ENCODE measurements at places on chromosomes 5 and 9.

- DNase-seq: peak; percentile 74
These were observed 809 bp downstream of the SLC44A1 start for GRCh38 chr9:105245029-105245890.

- DNase-seq: peak; percentile 70
These were observed 232.9 kb downstream of the NFIB start for GRCh38 chr9:14080959-14081542.

DNA sequence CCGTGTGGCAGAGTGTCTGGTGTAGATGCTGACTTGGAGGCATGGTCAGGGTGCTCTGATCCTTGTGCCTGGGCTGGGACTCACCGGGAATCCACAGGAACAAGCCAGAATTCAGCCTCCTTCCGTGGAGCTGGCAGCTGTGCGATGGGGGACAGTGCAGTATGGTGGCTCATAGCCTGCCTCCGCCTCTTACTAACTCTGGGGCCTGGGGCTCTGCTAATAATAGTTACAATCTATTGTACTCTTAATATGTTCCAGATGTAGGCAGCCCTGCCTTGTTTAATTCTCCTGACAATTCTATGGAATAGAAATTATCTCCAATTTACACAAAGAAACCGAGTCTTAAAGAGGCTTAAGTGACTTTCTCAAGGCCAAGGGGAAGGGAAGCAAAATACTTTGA is 77.6 kb downstream of the PCDH1 start:
- DNase-seq: no peak

DNA sequence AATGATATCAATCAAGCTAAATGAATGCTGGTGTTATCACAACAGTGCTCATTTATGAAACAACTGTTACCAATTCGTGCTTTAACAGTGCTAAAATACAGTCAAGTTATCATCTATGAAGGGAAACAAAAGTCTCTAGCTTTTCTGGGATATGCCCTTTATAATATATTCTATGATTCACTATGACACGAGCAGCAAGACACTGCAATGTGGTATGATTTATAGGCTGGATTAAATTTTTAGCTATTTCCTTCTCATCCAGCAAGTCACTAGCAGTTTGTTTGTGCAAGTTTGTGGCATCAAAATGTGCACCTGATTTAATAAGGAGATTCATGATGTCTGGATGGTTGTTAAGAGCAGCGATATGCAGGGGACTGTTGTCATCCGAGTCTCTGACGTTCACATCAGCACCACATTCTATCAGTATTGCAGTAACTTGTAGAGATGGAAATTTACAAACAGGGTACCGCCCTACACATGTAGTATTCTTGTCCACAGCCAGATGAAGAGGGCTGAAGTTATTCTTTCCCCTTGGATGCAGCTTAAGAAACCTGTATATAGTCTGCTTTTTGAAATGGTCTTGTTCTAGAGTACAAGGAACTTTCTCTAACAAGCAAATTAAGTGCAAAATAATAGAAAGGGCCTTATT is 20.3 kb downstream of the FEM1C start:
- no peak for DNase-seq

GRCh38 chr5:38806775-38807258 is 39.0 kb upstream of the OSMR start:
- peak; percentile 17 for DNase-seq

- DNase-seq: no peak
These were observed 25.6 kb downstream of the POU5F2 start for GRCh38 chr5:93715761-93716160.

DNA sequence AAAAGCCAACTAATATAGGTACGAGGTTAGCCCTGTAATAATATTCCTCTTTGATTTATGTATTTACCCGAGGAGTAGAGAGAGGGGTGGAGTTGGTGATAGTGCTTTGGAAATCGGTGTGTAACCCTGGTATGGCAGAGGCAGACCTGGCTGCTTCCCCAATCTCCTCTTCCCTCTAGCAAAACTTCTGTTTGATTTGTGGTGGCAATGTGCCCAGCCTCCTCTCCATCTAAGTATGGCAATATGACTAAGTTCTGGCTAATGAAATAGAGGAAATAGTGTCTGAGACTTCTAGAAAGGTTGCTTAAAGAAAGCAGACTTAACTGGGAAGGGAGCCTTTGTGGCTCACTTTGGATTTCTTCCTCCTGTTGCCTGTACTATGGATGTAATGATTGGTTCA is 491.1 kb downstream of the ENC1 start:
- peak; percentile 86 for DNase-seq

- DNase-seq: no peak
These were observed 408.8 kb upstream of the ACTBL2 start for GRCh38 chr5:57891443-57891842.

- no peak for DNase-seq
These were observed 41.6 kb downstream of the CLINT1 start for GRCh38 chr5:157817387-157817702.

DNA sequence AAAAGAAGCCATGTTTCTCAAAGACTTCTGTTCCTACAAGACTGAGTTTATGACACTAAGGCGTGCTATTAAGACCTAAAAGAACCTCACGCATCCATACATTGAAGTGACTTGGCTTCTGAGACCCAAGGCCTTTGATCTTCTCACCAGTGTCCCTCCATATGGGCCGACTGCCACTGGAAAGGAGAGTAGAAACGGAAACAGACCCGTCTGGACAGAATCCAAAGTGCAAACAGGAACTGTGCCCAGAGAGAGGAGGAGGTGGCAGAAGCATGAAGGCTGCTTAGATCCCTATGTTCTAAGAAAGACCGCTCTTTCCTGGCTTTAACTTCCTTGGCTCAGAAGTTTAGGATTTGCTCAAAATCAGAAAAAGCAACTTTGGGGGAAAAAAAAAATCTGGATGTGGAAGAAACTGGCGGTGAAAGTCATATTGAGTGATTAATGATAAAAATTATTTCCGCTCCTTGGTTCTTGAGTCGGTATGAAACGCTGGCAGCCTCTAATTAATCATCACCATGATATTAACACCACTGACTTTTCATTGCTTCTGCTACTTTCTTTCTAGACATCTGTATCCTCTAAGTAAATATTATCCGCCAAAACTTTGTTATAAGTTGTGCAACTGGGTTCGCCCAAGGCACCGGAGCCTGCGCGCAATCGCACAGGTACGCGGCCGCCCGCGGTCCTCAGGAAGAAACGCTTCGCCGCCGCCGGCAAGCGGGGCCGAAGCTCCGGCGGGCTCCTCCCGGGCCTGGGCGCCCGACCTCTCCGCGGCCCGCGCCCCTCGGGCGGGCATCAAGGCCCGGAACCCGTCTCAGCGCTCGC is 726 bp downstream of the DAP start:
- DNase-seq: peak; percentile 72

- peak; percentile 73 for DNase-seq
These were observed 54.7 kb downstream of the GLDC start for GRCh38 chr9:6590772-6591384.

DNA sequence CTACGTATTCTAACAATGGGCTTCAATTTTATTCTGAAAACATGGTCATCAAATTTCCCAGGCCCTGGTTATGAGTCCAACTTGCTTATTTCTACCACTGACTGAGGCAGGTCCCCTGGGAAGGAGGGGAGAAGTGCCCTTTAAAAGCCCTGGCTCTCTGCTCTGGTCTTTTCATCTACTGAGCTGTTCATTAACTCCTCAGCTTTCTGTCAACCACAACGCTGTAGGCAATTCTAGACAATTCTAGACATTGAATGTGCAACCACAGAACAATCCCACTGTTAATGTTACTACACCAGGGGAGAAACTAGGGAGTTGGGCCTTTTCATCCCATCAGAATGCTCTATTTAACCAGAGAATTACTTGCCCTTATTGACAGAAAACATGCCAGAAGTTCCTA is 10.0 kb downstream of the MOCS2 start:
- no peak for DNase-seq

GRCh38 chr5:40258222-40258621 is 421.5 kb upstream of the PTGER4 start:
- peak; percentile 42 for DNase-seq

DNA sequence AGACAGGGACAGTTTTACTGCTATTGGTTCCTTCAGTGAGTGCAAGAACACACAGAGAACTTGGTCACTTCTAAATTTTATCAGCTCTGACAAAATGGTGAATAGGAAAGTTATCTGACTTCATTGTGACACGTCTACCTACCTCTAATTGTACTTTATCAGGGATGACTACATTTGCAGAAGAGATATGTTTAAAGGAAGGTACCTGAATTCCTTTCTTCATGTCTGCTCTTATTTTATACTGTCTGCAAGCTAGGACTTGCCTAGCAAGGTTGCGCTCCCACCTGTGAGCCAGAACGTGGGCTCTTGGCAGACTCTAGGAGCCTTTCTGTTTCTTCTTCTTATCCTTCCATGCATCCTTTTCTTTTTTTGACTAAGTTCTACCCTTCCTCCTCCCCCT is 1.6 kb downstream of the SLC27A6 start:
- DNase-seq: peak; percentile 15

GRCh38 chr9:4207123-4207875 is 92.6 kb downstream of the GLIS3 start:
- no peak for DNase-seq

DNA sequence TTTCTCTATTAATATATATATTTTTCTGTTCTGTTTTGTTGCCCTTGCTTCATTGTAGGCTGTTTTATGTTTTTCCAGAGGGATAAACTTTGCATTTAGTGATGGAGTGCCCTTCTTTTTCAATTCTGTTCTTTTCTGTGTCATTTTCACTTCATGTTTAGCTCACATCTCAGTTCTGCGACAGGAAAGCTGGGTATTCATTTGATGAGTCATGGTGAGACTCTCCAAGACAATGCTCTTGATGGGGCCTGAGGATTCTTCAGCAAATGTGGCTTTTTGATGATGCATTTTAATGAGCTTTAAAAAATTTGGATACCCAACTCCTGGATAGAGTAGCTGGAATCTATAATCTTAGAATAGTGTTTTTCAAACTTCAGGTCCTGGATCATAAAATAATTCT is 56.5 kb upstream of the SPATA31D4 start:
- DNase-seq: peak; percentile 49

DNA sequence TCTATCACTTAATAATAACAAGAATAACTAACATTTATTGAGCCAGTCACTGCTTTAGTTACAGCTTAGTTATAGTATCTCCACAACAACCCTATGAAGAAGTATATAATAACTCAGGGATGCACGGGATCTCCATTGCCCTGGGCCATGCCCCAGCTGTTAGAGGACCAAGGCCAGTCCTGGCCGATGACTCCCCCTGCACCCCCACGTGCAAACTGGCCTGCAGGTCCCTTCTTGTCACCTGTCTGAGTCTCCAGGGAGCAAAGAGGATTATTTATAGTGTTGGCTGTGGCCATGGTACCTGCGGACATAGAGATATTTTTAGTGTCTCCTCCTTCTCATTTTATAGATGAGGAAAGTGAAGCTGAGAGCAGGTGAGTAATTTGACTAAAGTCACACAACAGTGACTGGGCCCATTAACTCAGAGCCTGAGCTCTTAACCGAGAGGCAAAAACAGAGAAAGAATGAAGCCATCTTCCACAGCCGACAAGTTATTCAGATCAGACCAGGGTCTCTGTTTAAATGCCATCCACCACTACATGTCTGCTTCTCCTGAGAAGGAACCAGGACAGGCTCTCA is 94.4 kb downstream of the TMEM215 start:
- DNase-seq: no peak

DNA sequence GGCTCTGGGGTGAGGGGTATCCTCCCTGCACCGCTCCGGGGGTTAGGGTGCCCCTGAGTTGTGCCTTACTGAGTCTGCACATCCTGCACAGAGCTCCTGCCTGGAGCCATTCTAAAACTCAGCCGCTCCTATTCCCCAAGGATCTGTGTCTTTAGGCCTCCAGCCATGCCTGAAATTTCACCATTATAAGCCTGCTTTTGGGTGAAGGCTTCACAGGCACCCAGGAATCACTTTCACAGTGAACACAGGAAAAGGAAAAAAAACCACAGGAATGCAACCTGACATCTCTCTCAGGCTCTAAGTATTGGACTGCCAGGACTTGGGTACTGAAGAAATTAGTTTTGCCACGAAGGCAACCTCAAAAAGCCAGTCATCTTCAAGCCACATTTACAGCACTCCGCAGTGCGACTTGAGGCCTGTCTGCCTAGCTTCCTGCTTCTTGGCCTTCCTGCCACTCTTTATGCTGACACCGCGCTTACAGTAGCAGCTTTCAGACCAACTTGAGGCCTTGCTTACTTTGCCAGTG is 30.9 kb downstream of the GALNT10 start:
- DNase-seq: peak; percentile 77

DNA sequence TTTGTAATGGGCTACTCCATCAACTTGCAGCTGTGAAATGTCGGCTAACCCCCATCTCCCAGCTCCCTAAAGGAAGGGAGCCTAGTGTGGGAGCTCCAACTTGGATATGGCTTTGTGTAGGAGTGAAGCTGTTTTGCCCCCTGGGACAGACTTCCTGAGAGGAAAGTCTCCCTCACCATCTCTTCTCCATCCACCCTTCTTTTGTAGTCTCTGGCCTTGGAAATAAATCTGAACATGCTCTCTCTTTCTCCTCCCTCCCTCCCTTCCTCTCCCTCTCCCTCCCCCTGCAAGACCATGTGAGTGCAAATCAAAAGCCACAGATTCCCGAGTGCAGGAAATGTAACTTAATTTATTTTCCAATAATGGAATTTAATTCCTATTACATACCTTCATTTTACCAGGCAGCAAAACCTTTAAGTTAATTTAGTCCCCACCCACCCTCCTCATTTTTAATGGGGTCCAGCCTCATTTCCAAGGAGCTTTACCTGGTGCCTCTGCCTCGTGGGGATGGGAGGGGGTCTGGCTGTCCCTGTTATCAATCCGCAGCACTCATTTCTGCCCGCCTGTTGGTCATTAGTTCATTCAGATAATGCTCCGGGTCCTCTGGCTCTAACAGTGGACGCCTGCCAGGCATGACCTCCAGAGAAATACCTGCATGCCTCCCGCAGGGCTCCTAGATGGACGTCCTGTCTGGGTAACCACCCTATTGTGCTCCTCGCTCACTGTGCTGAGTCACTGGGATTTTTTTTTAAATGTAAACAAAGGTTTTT is 122.9 kb upstream of the TAF11L2 start:
- DNase-seq: peak; percentile 86

- no peak for DNase-seq
These were observed 91.8 kb upstream of the ACO1 start for GRCh38 chr9:32292611-32293010.

Data from epithelial cell of esophagus (primary cell).